ENCODE measurements at places on chromosomes 3 and 15.

DNA sequence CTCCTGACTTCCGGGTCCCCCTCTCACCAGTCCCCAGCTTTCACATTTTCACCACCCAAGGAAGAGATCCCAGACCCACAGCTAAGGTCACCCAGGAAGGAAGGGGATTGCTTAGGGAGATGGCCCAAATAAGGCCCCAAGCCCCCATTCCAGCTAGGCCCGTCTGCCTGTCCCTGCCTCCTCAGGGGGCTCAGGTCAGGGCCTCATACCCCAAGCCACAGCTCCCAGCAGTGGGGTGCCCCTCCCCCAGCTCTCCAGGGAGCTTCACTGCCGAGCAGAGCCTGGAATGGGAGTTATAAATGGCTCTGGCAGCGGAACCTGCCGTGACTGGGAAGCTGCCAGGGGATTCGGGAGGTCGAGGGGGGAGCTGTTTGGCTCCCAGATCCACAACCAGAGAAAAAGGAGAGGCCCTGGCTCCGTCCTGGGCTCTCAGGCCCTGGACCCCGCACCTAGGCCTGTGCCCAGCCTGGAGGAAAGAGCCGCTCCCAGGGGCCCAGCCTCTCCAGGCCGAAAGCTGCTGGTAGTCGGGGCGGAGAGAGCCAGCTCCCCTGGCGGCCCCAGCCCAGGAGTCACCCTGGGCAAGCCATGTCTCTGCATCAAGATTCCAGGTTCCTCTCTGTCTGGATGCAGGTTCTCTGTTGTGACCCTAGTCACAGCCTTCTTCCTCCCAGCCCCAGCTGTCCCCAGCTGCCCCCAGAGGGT is 550 bp downstream of the CCDC9B start:
- DNase-seq: peak; percentile 77

DNA sequence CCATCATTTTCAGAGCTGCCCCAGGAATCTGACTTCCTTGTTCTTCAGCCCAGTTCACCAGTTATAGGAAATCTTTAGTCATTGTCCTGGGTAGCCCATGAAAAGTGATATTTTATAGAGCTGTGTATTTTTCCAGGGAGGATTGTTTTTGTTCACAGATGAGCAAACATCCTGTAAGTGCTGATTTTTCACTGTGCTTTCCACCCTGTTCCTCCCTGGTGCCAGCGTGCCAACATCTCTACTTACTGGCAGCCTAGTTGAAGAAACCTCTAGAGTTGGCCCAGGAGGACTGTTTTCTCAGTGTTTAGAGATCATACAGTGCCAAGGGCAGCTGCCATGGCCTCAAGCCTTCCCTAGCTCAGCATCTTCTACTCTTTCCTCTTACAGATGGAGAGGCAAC is 41.3 kb downstream of the ST6GAL1 start:
- DNase-seq: peak; percentile 32

DNA sequence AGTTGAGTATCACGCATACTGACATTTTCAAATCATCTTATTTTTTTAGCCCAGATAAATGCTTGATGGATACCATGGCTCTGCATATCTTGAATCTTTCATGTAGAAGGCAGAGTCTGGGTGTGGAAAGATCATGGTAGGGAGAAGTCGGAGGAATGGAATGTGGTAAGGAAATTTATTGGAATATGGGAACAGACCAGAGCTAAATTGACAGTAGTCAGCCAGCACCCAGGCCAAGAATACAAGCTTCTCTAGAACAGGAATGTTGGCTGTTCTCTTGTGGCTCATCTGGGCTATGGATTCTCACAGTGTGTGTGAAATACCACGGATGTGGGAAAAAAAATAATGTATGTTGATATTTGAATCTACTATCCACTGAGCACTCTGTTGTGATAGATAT is 305.7 kb upstream of the COL8A1 start:
- DNase-seq: peak; percentile 25

DNA sequence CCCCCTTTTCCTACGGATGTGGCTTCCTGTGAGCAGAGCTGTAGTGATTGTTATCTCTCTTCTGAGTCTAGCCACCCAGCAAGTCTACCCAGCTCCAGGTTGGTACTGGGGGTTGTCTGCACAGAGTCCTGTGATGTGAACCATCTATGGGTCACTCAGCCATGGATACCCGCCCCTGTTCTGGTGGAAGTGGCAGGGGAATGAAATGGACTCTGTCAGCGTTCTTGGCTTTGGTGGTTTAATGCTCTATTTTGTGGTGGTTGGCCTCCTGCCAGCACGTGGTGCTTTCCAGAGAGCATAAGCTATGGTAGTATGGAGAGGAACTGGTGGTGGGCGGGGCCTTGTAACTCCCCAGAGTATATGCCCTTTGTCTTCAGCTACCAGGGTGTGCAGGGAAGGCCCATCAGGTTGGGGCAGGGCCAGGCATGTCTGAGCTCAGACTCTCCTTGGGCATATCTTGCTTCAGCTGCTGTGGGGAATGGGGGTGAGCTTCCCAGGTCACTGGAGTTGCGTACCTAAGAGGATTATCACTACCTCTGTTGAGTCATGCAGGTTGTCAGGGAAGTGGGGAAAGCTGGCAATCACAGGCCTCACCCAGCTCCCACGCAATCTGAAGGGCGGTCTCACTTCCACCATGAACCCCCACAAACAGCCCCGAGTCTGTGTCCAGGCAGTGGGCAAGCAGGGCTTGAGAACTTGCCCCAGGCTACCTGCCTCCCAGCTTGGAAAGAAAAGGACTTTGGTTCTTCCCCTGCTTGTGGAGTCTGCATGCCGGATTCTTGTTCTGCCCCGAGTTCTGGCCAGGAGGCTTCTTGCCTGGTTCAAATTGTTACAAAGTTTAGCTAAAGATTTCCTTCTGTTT is 9.0 kb upstream of the ADGRG7 start:
- peak; percentile 52 for DNase-seq

DNA sequence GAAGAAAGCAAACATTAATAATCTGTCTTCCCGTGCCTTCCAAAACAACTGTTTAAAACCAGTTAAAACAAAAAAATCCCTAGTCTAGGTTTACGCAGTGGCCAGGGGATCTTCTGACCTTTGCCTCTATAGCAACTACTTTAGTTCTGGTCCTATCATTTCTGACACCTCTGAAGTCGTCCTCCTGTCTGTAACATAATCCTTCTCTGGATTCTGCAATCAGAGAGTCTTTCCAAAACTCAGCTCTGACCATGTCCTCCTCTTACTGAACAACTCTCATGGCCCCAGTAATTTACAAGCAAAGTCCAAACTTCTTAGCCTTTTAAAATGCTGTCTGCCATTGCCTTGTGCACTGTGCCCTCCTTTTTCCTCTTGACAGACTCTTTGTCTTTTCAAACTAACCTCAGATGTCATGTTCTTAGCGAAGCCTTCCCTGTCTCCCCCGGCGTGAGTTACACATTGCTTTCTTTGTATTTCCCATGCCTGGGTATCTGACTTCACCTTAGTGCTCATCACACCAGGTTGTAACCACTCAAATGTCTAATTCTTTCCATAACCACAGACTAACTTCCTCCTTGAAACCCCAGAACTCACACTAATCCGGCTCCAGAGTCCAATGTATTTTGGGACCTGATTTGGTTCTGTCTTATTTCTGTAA is 105.2 kb upstream of the BNIP2 start:
- peak; percentile 25 for DNase-seq

DNA sequence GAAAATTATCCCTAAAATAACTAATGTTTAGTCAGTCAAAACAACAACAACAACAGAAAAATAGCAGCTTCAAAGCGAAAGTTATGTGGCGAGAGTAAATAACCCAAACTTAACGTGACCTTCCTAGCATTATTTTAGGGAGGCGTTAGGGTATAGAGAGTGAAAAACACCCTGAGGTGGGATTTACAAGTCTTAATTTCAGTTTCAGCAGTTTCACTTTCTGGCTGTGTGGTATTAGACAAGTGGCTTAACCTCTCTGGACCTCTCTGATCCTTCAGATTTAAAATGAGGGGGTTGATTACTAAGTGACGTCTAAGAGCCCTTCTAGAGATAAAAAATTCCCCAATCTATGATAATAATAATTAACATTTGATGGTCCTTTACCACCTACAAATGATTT is 291.2 kb downstream of the ZBTB20 start:
- DNase-seq: no peak
